ENCODE measurements at places on chromosomes 4 and X. TPM values are rescaled to one million over a fixed set of nuclear protein-coding genes. Genes with fewer than 3 reads are reported as not detected.

DNA sequence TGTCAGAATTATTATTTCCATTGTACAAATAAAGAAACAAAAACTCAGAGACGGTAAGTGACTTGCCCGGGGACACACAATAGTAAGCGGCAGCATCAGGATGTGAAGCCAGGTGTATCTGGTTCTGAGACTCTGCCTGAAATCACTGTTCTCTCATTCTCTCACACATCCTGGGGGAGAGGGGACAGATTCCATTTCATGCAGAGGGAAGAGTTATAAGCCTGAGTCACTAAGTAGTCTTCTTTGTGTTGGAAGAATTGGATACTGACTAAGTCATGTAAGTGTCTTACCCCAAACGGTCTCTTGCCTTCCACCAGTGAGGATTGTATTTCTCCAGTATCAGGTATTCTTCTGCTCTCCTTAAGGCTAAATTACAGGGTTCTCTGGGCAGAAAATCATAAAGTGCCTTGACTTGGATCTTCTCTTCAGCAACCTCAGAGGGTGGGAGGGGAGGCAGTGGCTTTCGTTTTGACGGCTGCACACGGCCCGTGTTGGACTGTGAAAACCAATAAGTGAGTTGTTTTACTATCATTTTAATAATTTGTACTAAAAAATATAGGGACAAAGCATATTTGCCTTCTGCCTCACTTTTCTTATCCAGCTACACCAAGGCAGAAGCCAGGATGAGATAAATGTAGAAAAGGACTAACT, 21.9 kb downstream of the TXK start:
- DNase-seq: peak; percentile 66

Gene OPRPN
- not detected for total RNA-seq

Gene NOX1
- total RNA-seq: 0.18 TPM

Gene KLHL5
- total RNA-seq: 37.1 TPM

DNA sequence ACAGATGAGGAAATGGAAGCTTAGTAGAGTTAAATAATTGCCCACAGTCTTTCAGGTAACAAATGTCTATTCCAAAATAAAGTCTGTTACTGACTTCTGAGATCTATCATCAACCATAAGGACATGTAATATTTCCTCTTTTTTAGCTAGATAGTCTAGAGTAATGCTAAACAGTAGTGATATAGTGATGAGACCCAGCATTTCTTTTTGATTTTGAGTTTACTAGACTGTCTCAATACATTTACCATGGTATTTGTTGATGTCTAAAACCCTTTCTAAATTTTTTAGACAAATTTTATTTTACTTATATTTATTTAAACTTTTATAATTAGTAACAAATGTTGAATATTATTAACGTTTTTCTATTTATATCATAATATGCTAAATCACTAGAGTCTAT, 465.1 kb upstream of the SLIT2 start:
- DNase-seq: no peak

GRCh38 chr4:76513482-76513881, 78.5 kb downstream of the SHROOM3 start:
- no peak for DNase-seq

DNA sequence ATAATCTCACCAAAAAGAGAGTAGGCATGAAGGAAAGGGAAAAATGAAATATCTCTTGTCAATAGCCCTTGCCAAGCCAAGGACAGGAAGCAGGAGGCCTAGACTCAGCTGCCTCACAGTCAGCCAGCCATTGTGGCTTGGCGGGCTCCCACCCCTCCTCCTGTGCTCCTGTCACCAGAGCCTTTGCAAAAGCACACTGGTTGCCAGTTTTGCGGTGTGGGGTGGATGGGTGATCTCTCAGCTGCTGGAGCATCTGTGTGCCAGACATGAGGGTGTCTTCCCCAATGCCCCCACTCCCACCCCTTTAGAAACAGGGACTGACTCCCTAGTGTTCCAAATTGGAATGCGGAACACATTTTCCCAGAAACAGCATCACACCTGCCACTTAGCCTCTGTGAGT, 26.1 kb downstream of the ARHGEF6 start:
- no peak for DNase-seq

GRCh38 chrX:16552546-16552945, 97.4 kb upstream of the S100G start:
- peak; percentile 54 for DNase-seq

GRCh38 chr4:40931841-40932240, 182.1 kb downstream of the NSUN7 start:
- DNase-seq: no peak

DNA sequence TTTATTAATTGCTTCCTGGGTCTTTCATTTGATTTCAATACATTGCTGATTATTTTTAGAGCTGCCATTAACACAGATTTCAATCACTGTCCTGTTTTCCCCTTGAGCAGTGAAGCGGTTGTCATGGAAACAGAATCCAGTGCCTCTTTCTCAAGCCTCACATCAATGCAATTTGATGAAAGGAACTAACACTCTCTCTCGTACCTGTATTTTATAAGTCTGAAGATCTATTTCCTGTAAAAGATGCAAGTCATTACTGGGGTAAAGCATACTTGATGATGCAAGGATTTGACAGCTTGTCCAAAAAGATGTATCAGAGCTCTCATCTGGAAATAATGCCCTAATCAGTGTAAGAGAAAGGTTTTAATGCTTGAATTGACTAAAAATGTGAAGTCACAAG, 17.9 kb upstream of the GASK1B start:
- no peak for DNase-seq

Gene SYTL4
- 7.1 TPM for total RNA-seq

Gene MAGEA8
- total RNA-seq: not detected

DNA sequence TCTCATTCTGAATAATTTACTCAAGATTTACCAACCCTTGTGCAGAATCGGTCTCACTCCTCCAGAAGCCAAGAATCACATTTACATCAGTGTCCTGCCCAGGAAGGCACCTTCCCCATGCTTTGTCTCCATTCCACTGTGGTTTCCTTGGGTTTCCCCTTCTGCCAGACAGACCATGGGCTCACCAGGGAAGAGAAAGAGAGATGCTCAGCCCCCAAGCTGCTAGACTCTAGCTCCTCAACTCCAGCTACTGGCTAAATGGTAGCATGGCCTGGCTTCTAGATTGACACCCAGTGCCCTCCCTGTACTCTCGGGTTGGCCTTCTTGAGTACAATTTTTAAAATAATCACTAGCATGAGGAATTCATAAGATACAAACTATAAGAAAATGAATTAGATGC, 12.9 kb downstream of the TLR10 start:
- no peak for DNase-seq

All from HT1080 (cell line).